ENCODE measurements at places on chromosomes 2 and 18.
A peak's percentile ranks its signal among the peaks of the same experiment; 100 is the strongest.

DNA sequence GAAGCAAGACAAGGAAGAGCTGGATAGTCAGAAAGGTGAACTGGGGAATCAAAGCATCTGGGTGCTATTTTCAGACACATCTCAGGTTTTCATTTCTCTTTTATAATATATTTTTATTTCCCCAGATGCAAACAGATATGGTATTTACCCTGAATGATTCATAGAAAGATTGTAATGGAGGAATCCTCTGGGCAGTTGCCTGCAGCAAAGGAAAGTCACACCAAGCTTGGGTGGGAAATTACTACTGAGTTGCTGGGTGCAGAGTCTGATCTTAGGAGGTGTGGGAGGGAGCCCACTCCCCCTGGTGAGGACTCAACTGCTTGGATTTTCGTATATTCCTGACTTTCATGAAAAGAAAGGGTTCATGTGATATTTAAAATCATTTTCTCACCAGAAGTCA, 2.1 kb downstream of the EFR3B start:
- DNase-seq: no peak

DNA sequence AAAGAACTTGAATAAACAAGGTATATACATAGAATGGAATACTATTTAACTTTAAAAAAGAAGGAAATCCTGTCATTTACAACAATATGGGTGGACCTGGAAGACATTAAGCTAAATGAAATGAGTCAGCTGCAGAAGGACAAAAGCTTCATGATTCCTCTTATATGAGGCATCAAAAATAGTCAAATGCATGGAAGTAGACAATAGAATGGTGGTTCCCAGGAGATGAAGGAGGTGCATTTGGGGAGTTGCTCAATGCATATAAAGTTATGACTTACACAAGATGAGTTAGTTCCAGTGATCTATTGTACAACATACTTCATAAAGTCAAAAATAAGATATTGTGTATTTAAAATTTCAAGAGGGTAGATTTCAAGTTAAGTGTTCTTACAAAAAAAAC, 426.1 kb upstream of the UBE2E3 start:
- no peak for DNase-seq

- DNase-seq: no peak
Measured at GRCh38 chr2:54898456-54899226, 151.6 kb downstream of the RTN4 start.

DNA sequence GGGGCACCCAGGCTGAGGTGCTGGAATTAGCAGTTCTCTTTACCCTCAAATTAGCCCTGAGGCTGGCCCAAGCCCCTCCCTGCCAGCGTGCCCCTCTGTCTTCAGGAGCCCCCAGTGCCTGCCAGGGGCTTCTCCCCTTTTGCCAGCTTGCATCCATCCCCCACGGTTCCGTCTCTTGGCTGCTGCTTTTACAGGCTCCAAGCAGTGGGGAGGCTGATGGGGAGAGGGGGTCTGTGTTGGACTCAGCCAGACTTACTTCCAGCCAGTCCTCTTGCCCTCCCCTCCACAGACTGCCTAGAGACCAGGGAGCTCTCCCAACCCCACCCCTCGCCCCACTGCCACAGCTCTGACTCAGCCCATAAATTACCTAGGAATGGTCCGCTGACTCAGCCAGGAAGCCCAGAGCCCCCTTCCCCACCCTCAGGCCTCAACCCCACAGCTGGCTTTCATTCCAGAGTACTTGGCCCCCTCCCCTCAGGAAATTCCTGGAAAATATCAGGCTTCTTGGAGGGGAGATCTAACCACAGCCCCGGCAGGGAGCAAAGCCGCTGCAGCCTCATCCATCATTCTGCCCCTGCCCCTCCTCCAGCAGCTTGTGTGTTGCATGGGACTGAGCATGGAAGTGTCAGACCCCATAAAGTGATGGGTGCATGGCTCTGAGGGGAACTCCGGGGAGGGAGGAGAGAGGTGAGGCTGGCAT, 184.6 kb downstream of the ZFP36L2 start:
- no peak for DNase-seq

DNA sequence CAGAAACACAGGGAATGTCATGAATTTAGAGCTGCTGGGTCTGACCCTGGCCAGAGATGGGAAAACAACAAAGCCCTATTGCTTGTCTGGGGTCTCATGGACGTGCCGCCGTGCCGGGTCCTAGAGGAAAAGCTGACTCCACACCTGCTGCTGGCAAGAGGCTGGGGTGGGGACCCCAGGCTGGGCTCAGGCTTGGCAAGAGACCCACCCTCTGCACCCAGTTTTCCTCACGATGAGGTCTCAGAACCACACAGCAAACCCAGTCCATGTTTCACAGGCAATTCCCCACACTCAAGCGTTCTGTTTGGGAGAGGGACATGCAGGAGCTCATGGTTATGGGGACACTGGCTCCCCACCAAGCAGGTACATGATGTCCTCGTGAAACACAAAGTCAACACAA, 367.3 kb upstream of the SALL3 start:
- no peak for DNase-seq

DNA sequence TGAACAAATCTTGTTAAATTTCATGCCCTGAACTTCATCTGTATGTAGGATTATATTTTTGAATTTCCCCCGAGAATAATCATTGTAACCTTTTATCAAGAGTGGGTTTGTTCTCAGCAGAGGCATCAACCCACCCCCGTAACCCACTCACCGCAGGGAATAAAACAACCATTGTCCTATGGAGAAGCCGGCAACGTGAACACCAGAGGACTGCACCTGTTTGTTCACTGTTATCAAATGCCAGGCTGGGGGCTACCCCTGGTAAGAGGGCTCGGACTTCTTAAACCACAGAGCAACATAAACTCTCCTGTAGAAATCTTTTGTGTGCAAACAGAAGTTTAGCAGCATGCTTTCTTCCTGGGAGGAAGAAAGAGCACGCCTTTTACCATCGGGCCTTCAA, 610.4 kb downstream of the ERBB4 start:
- DNase-seq: no peak

GRCh38 chr2:15786003-15786654, 154.2 kb upstream of the MYCN start:
- no peak for DNase-seq

- DNase-seq: no peak
Measured at GRCh38 chr2:237503201-237503600, 16.1 kb downstream of the MLPH start.

DNA sequence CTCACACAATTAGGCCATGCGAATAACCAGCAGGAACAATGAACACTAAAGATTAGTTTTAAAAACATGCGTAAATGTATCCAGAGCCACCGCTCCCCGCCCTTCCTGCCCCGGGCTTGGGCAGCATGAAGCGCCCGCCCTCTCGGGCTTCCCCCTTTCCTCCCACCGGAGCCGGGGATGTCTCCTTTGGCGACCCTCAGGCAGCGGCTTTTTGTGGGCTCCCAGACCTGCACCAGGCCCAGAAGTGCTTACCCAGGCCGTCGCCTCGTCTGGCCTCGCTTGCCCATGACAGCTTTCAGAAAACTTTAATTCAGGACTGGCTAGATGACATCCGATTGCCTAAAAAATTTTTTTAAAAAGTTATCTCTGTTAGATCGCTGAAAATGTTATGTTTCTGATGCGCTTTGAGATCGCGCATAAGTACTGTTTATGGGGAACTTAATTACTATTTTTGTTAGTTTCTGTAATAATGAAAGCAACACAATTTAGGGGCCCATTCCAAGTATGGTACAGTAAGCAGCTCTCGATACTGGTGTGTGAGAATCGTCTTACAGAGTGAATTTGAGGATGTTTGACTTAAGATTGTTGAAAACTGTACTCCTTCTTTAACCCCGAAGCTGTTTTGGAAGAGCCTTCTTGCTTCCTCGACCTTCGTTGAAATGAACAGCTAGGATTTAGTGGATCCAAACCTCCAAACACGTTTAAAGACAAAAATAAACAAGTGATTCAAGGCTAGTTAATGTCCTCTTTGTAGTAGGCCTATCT, 1.1 kb downstream of the MAP3K20 start:
- peak; percentile 72 for DNase-seq

- no peak for DNase-seq
Measured at GRCh38 chr2:238138331-238139195, at the start of gene KLHL30. Gene KLHL30 (plus strand): TSS chr2:238138668. CDS start chr2:238140755, 2,087 bp downstream.

DNA sequence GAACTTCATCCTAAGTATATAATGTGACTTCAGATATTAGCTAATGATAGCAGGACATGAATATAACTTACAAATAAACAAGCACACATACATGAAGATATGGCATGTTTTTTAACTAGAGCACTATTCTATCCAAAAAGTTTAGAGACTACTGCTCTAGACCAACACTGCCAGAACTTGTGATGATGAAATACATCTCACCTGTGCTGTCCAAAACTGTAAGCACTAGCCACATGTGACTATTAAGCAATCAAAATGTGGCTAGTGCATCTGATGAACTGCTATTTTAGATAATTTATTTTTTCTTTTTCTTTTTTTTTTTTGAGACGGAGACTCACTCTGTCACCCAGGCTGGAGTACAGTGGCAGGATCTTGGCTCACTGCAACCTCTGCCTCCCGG, 7.1 kb downstream of the AAK1 start:
- DNase-seq: no peak

DNA sequence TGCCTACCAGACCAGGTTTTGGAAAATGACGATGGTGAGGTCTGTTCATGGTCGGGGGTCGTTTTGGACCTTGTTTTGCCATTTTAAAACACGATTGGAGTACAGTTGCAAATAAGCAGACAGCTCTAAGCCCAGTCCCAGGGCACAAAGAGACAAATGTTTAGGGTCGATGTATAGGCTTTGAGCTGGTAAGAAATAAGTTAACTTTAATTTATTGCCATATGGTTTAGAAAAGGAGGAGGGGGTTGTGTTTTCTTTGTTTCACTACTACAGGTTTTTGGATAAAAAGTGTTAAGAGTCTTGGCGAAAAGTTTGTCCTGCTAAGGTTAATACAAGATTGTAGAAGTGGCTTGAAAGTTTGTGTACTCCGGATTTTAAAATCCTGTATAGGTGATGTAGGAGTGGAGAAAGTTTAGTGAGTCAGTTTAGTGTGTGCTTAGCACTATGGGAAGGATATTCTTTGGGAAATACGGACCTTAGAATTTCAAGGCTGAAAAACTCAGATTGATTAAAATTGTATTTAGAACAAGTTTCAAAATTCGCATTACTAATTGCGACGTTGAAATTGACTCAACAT, 1.3 kb downstream of the KCMF1 start:
- DNase-seq: no peak

GRCh38 chr2:61811821-61812220, 42.0 kb downstream of the FAM161A start:
- DNase-seq: no peak

DNA sequence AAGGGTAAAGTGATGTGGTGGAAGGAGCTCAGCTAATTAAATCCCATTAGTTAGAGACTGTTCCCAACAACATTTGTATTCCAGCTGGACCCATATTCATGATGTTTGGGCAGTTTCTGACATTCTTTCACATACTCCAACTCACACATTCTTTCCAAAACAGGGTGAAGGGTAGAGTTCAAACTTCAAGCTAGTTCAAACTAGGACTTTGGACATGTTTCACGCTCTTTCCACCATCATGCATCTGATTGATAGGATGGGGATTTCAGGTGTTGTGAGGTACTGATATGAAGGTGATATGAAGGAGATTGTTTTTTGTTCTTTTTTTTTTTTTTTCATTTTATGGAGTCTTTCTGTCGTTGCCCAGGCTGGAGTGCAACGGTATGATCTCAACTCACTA, 197.1 kb upstream of the LHCGR start:
- DNase-seq: no peak

DNA sequence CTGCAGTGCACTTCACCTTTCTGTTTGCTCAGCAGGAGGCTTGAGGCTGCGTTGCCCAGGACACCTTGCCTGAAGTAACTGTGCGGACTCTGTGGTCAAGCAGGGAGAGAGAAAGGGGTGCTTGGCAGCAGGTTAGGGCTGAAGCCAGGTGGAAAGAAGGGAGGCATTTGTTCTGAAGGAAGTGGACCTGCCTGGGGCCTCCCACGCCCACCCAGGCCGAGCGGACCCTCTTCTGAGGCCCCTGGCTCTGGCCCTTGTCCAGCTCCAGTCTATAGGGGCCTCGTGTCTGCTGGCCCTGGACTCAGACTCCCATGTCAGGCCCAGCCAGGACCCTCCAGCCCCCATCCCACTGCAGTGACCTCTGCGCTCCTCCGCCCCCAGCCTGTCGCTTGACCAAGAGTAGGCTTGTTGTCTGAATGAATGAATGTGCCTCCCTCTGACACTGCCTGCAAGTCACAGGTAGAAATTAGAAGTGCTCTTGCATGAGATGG, 2.5 kb downstream of the SNED1 start:
- DNase-seq: peak; percentile 42

- no peak for DNase-seq
Measured at GRCh38 chr2:44713170-44713569, 228.3 kb upstream of the SIX3 start.

DNA sequence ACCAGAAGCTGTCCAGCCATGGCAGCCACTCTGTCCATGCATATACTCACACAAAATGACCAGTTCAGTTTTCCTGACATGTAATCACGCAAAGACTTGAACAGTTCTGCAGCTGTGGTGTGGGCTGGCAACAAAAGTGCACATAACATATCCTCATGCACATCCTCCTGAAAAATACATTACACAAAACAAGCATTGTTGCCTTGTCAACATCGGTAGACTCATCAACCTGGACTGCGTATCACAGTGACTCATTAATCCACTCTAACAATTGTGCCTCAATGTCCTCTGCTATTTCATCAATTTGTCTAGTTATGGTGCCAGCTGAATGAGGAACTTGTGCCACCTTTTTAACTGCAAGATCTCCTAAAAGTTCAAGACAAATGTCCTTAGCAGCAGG, 19.5 kb downstream of the RBKS start:
- DNase-seq: no peak

DNA sequence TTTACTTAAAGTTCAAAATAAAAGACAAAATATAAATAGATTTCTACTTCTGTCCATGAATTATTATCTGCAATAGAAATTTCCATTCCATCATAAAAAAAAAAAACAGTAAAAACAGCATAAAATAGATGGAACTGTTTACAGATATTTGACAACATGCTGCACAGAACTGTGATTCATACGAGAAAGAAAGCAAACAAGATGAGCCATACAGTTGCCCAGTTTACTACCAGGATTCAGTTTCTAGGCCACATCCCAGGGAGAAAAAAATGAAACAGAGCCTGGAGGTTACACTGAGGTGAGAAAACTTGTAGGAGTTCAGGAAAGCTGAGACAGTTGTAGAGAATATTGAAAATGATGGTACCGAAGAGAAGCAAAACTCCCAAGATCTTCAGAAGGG, 1426.9 kb upstream of the ACVR2A start:
- no peak for DNase-seq

DNA sequence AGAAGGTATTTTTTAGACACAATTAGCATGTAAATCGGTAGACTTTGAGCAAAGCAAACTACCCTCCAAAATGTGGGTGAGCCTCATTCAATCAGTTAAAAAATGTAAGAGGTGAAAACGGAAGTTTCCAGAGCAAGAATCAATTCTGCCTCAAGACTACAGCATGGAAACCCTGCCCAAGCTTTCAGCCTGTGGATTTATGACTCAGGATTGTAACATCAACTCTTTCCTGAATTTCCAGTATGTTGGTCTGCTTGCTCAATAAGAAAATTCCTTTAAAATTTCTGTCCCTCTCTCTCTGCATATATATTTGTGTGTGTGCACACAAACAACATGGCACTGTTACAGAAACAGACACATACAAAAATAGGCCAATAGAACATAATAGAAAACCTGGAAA, 228.6 kb upstream of the DOK6 start:
- no peak for DNase-seq

- no peak for DNase-seq
Measured at GRCh38 chr18:60846396-60846795, 473.8 kb upstream of the MC4R start.

GRCh38 chr2:1586923-1587840, 157.1 kb downstream of the PXDN start:
- DNase-seq: no peak

Measured in activated CD8-positive, alpha-beta memory T cell treated with anti-CD3 and anti-CD28 coated beads for 24 hours (primary cell).